Natural killer cell treated with Interleukin-12 subunit alpha and Interleukin-12 subunit beta and Interleukin-15 and Interleukin-18, amount 100 ng/mL, for 72 hours (primary cell): ENCODE measurements at places on chromosomes 6 and 20.

GRCh38 chr6:170085475-170086401 lies 205.1 kb downstream of the DLL1 start:
- DNase-seq = peak; percentile 53

- peak; percentile 77 for DNase-seq
Observed at GRCh38 chr6:27772261-27773001, 139.8 kb downstream of the OR2B2 start.

- no peak for DNase-seq
Observed at GRCh38 chr6:7726416-7727085, 652 bp downstream of the BMP6 start.

- no peak for DNase-seq
Observed at GRCh38 chr20:39117491-39117890, 155.3 kb downstream of the DHX35 start.

GRCh38 chr6:116369964-116370759 lies 585 bp upstream of the DSE start:
- DNase-seq = no peak

GRCh38 chr6:18328540-18328939 lies 58.6 kb upstream of the RNF144B start:
- DNase-seq = no peak

DNA sequence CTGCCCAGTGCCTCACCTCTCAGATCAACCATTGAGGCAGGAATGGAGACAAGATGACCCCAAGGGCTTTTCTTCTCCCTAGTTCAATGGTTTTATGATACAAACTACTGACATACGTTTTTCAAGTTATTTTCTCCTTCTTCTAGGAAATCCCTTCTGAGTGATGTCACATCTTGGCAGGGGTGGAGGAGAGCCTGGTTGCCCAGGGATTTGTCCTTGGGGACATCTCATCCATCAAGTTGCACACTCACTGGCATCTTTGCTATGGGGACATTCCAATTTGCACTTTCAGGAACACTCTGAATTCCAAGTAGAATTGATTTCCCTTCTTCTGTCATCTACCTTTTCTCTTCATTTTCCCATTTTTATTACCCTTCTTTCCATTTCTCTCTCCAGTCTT lies 9.9 kb downstream of the ZFP57 start:
- DNase-seq = no peak

- no peak for DNase-seq
Observed at GRCh38 chr6:65996096-65996495, 289.1 kb upstream of the EYS start.

DNA sequence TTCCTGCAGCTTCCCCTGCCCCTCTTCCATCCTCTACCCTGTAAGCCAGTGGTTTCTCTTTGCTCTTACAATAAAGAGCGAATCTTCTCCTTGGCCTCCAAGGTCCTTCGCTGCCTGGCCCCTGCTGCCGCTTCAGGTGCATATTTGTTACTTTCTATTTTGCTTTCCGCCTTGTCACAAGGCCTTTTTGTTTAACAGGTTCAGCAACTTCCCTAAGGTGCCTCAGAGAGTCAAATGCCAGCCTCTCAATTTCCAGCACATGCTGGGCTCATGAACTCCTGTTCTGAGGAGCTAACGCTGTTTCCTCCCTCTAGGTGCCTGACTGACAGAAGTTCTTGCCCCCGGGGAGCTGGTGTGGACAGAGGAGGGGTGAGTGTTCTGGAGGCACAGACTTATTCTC lies 42.4 kb upstream of the EPB41L1 start:
- DNase-seq = no peak

- DNase-seq = no peak
Observed at GRCh38 chr6:53014744-53015143, 19.7 kb upstream of the GSTA4 start.

GRCh38 chr6:26205161-26205624 lies 118.0 kb downstream of the HFE start:
- peak; percentile 91 for DNase-seq

DNA sequence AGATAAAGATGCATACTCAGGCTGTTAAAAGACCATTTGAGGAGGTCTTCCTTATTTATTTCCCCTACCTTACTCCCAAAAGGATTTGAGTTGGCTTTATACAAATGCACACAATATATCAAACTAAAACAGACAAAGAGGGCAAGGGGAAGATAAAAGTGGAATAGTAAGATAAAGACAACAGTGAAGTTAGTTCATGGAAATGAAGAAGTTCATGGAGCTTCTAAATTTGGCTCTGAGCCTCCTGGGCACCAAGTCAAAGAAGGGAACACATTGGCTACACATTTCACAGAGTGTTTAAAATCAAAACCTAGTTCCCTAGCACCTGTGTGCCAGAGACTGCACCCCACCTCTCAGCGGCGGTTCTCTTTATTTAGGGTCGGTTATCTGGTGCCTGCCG lies 25.8 kb upstream of the ARMC2 start:
- DNase-seq = no peak

DNA sequence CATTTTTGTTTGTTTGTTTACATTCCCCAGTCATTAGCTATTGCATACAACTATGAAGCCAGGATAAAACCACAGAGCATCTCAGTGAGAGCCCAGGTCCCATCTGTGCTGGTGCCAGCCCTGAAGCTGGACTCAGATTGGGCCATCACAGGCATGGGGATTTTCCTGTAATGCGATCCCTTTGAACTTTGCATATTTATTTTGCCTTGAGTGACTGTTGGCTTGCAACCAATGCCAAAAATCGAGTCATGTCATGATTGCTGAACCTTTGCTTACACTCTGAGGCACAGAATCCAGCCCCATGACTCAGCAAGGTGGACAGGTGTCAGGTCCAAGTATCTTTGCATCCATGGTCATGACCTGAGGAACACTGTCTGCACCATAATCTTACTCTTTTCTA lies 46.2 kb upstream of the GGTLC1 start:
- no peak for DNase-seq

- no peak for DNase-seq
Observed at GRCh38 chr6:82179415-82179814, 68.1 kb downstream of the IBTK start.

GRCh38 chr20:47792021-47792618 lies 6.8 kb upstream of the SULF2 start:
- no peak for DNase-seq
